ENCODE measurements at places on chromosomes 6 and 20. TPM values are rescaled to one million over a fixed set of nuclear protein-coding genes. Genes with fewer than 3 reads are reported as not detected.

Gene FAXC
- total RNA-seq, result 7.3 TPM

Gene NR2E1
- not detected for total RNA-seq

Gene OPRL1
- total RNA-seq, result 1.7 TPM

Gene CCDC28A
- 32.6 TPM for total RNA-seq

Gene THBS2
- total RNA-seq, result 21.9 TPM

Data from mucosa of gallbladder (tissue), 1 donor.